ENCODE measurements at places on chromosomes 12 and 14. TPM values are rescaled to one million over a fixed set of nuclear protein-coding genes. Genes with fewer than 3 reads are reported as not detected.
A peak's percentile ranks its signal among the peaks of the same experiment; 100 is the strongest.

Gene CLEC9A
- polyA plus RNA-seq = 2.0 TPM

Gene LRRC23
- 22.2 TPM for polyA plus RNA-seq

Gene BHLHE41
- polyA plus RNA-seq = 0.44 TPM

Gene ADIPOR2
- 36.4 TPM for polyA plus RNA-seq

Gene MFAP5
- 4.9 TPM for polyA plus RNA-seq

Gene ADAM21
- polyA plus RNA-seq = 0.74 TPM

Gene STXBP6
- 61.9 TPM for polyA plus RNA-seq

Gene KRT78
- polyA plus RNA-seq = not detected

Gene AMN
- 1.0 TPM for polyA plus RNA-seq

Gene KRT73
- polyA plus RNA-seq = 0.19 TPM

Gene AHNAK2
- polyA plus RNA-seq = 2.7 TPM

Gene NUAK1
- polyA plus RNA-seq = 8.9 TPM

Gene CCDC196
- not detected for polyA plus RNA-seq

Gene USP15
- 54.9 TPM for polyA plus RNA-seq

Gene FGD4
- polyA plus RNA-seq = 20.6 TPM

Gene SIRT4
- 2.9 TPM for polyA plus RNA-seq

GRCh38 chr12:114254998-114255397, 150.9 kb downstream of the TBX5 start:
- no peak for DNase-seq

DNA sequence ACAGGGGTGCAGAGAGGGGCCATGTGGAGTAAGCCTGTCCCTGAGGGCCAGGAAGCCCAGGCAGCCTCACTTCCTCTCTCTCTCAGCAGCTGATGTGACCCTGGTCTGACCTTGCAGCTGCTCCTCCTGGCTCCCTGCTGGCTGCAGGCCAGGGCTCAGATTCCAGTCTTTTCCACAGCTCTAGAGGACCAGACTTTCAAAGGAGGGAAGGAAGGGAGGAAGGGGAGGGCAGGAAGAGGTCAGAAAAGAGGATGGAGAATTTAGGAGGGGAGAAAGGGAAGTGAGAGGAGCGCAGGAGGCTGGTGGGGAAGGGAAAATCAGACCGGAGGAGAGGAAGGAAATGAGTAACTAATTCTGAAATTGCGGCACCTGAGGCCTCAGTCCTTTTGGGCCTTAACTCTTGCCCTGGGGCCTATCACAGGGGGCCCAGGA, 40.9 kb upstream of the VASH1 start:
- peak; percentile 42 for DNase-seq

GRCh38 chr14:99679543-99679942, 4.6 kb upstream of the CYP46A1 start:
- DNase-seq = no peak

DNA sequence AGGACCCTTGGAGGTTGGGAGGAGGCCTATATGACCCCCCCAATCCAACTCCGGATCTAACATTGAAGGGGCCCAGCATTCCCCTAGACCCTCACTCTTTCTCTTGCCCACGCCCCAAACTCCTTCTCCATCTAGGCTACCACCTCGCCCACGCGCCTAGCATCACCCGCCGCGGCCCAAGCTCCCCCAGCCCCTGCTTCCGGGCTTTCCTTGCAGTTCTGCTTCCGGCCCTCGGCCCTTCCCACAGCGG, 445 bp downstream of the CERS5 start:
- no peak for DNase-seq

GRCh38 chr12:15918066-15918465, 6.9 kb downstream of the DERA start:
- DNase-seq = no peak

- DNase-seq = no peak
Measured at GRCh38 chr12:108856428-108857157, 790 bp downstream of the SSH1 start.

DNA sequence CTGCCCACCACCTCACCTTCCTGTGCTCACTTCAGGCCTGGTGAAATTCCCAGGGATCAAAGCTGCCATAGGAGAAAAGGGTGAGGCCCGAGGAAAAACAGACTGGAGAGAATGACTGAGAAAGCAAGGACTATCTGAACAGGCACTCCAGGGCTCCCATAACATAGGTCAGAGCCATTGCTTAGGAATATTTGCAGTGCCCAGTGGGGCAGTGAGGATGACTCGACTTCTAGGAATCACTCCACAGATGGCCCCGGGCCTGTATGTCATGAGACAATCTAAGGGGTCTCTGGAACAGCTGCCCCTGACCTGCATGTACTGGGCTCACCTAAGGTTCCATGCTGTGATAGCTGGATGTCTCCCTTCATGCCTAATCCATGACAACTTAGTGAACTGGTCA, 51.6 kb downstream of the GPHB5 start:
- no peak for DNase-seq

- no peak for DNase-seq
Measured at GRCh38 chr12:68883151-68883550, 49.8 kb downstream of the CPM start.

GRCh38 chr14:22433069-22433468, 156.0 kb downstream of the DAD1 start:
- DNase-seq = no peak

- DNase-seq = no peak
Measured at GRCh38 chr12:87667378-87667777, 361.8 kb downstream of the C12orf50 start.

DNA sequence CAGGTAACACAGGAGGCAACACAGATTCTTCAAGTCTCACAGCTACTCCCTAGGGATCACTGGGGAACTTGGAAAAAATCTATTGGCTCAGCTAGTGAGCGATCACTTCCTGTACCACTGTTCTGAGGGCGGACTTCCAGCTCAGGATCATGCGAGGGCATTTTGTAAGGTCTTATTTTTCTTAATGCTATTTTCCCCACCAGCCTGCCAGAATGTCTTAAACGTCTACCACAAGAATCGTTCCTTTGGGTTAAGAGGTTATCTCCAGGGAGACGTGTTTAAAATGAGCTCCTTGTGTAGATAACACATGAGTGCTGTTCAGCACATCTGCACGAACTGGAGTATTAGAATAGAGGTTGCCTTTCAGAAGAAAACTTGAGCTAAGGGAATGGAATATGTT, 162.6 kb downstream of the ETNK1 start:
- DNase-seq = peak; percentile 12

- no peak for DNase-seq
Measured at GRCh38 chr14:101763941-101764709, 2.6 kb downstream of the PPP2R5C start.

DNA sequence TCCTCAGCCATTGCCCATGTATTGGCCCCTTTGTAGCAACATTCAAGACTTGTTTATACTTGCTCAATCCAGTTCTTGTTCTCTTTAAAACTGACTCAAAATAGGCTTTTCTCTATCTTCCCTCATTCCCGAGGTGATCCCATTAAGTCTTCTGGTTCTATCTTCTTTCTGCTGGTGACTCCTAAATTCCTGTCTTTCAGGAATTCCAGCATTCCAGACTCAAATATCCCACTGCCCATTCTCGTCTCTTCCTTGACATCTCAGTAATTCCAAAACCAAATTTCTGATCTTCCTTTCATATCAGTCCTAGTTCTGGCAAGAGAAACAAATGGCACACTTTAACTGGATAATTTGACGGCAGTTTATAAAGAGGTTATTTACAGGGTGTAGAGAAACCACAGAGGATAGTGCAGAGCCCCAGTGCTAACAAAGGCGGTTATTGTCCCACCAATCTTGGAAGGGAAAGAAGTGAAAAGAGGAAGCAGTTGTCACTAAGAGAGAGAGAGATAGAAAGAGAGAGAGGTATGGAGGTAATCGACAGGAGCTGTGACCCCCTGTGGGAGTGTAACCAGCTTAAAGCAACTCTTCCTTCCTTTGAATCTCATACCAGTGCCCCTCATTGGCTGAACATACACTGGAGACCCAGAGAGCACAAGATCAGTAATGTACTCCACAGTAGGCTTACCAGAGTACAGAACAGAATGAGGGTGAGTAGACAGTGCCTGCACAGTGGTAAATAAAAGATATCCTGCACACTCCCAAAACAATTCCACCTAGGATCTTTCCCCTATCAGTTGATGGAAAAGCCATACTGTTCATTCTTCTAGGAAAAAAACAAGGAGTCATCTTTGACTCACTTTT, 177.6 kb upstream of the LMNTD1 start:
- no peak for DNase-seq

GRCh38 chr14:22849212-22849819, 12.9 kb downstream of the MMP14 start:
- DNase-seq = peak; percentile 51

DNA sequence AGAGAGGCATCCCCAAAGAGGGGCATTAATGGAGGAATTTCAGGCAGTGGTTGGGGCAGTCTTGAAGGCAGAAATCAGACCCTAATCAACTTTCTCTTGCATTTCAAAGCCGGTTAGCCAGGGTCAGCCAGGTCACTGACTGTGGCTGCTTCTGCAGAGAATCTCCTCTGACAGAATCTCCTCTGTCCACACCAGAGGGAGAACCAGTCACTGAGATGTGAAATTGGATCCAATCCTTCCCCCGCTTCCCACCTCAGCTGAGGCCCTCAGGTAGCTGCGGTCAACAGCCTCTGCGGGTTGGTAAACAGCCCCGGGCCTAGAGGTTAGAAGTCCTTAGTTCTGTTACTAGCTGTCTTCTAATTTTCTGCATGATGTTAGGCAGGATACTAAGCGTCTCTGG, 39.8 kb upstream of the NUAK1 start:
- no peak for DNase-seq

GRCh38 chr14:95330591-95331370, 11.1 kb upstream of the CLMN start:
- DNase-seq = no peak

DNA sequence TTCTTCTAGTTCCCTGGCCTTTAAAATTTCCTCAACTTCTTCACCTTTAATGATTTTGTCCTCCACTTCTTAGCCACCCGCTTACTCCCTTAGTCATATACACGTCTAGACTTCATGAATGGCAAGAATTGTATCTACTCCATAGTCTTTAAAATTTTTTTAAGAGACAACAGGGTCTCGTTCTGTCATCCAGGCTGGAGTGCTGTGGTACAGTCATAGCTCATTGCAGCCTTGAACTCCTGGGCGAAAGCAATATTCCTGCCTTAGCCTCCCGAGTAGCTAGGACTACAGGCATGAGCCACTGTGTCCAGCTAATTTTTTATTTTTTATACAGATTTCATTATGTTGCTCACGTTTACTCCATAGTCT, 47.9 kb downstream of the BBS10 start:
- no peak for DNase-seq

DNA sequence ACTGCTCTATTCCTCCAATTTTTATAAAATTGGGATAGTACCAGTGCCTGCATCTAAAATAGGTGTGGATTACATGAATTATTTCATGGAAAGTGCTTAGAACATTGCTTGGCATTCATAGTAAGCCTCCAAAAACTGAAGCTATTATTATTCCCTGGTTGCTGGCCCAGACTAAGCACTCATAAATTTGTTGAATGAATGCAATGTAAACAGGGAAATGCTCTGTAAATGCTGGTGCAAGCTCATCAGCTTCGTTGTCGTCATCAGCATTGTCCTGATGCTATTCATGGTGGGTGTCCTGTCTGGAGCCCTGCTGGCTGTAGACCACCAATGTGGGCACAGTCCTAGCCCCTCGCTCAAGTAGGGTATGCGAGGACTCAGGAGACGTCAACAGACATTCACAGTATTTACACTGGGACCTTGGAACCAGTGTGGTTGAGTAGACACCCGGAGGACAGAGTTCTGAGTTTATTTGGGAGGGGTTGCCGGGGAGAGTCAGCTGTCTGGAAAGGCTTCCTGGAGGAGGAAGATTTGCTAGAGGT, 16.5 kb downstream of the BDKRB2 start:
- no peak for DNase-seq

- no peak for DNase-seq
Measured at GRCh38 chr12:48175613-48176416, 7.6 kb upstream of the CCDC184 start.

DNA sequence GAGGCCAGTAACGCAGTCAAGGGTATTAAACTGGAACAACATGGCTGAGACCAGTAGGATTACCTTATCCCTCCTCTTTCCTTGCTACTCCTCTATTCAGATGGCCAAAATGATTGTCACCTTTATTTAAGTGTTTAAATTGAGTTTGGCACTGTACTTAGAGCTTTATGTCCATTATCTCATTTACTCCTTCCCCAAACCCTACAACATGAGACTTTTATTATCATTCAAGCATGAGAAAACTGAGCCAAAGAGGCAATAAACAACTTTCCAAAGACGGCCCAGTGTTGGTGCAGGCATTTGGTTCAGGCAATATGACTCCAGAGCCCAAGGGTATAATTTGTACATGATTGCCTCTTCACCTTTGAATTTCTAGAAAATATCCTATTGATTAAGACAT, 370.9 kb upstream of the KITLG start:
- DNase-seq = no peak

DNA sequence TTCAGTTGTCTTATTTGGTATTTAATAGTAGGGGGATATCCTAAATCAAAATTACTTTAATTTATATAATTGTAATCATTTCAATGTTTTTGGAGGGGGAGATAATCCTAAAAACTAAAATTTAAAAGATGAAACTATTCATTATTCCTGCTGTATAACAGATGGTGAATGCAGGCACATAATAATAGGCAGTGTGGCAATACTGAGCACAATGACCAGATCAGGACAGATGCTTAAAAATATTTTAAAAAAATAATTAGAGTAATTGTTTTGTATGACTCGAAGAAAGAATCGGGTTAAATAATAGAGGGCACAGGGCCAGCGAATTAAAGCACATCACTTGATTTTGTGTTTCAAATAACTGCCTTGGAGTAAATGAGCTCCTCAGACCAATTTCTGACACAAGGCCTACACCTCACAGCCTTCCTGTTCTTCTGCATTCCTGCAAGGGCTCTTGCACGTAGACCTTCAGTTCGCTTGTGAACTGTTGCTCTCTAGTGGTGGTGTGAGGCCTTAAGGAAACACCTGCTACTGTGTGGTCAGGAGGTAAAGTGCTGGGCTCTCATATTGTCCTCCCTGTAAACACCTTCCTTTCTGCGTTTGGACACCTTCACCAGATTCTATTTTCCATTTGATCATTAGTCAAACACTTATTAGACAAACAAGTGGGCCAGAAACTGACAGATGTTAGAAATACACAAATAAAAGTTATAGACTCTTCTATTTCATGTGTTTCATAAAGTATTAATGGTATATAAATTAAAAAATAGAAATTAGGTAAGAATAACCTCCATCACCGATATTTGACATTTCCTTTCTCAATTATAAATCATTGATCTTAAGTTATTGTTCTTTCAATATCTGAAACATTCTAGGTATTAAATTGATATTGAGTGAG, 29.3 kb upstream of the KLRF1 start:
- peak; percentile 52 for DNase-seq

DNA sequence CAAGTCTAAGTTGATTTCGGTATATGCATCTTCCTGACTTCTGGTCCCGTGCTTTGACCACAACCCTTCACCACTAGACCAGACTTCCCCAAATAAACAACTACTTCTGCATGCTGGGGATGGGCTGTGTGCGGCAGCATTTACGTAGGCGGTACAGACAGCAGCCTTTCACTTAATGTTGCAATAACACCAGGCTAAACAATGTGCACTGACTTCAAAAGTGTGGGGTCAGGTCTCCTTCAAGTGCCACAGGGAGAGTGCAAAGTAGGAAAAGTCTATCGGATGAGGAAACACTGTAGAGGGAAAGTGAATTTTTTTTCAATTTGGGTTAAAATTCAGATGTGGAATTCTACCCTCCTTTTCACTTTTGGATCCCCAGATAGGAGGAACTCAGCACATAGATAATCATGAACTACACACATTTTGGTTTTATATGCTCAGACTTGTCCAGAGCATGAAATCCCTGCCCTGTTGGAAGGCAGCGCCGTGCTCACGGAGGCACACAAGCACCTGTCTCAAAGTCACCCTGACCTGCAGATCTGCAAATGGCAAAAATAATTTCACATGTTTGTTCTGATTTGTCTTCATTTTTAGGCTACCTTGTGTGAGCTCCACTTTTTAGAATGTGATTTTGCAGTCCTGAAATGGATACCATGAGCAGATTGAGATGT, 3.6 kb upstream of the FOS start:
- no peak for DNase-seq

Data from right lung (tissue), 10 donors.